Activated T-helper 1 cell treated with anti-CD3 and anti-CD28 coated beads, Interleukin-2, amount 50 U/mL, for 16 hours (primary cell): ENCODE measurements at places on chromosomes 5 and 9.

DNA sequence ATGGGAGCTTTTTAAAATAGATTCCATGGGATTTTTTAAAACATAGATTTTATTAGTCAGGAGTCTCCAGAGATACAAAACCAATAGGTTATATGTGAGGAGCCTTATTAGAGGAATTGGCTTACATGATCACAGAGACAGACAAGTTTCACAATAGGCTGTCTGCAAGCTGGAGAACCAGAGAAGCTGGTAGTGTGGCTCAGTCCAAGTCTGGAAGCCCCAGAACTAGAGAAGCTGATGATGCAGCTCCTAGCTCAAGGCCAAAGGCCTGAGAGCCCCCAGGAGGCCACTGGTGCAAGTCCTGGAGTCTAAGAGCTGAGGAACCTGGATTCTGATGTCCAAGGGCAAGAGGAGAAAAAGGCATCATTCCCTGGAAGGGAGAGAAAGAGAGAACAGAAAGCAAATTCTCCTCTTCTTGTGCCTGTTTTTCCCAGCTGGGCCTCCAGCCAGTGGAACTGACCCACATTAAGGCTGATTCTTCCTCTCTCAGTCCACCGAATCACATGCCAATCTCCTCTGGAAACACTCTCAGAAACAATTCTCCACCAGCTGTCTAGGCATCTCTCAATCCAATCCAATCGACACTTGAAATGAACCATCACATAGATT, 59.3 kb downstream of the AHRR start:
- DNase-seq: no peak

GRCh38 chr5:80437326-80437725, 29.5 kb downstream of the ZFYVE16 start:
- DNase-seq: no peak

DNA sequence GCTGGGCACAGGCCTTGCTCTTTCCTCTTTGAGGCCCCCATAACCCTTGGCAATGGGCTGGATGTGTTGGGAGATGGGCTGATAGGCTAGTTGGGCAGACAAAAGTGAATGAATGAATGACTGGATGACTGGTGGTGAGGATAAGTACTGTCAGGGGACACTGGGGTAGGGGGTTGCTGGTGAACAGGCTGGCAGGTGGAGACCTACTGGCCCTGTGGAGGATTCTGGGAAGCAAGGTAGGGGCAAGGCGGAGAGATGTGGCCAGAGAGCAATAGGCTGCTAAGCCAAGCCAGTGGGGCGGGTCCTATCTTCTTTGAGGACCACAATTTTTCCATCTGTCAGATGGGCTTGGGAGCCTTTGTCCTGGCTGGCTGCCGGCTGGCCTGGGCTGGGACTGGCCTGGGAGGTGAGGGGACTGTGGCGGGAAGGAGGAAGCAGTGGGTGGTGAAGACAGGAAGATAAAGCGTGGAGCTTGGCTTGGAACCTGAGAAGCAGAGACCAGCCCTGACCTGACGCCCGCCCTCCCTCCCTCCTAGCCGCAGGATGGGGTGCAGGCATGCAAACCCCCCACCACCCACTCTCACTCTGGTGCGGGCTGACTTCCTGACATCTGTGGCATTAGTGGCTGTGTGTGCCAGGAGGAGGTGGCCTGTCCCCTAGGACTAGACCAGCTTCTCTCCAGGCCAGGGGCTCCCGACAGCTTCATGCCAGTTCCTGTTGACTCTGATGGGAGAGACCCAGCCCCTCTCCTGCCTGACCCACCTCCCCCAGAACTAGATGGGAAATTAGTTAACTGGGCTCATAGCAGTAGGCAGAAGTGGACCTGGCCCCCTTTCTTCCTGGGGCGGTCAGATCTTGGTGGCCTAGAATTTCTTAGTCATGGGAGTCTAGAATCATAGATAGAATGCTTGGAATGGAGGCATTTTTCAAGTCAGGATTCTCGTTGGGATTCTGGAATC, 9.5 kb downstream of the CXXC5 start:
- no peak for DNase-seq

DNA sequence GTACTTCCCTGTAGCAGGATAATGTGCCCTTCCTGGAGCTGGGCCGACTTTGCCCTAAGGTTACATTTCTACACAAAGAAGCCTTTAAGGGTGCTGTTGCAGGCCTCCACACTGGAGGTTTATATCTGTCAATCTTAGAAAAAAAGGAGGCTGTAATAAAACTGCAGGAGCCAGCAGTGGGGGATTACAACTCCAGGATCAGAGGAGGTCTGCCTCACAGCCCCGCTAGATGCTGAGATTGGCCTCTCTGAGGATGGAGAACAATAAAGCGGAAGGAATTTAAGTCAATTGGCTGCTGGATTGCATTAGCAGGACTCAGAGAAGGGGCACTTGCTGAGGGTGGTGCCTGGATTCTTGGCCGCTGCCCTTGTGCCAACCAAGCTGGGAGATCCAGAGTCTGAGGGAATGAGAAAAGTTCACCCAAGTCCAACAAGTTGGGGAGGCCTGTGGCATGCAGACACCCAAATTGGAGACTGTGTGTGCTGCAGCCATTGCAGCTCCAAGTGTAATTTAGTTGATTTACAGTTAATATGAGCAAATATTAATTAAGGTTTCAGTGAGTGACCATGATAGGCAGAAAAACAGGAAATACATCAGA, 99.0 kb upstream of the SSBP2 start:
- no peak for DNase-seq

- no peak for DNase-seq
Measured at GRCh38 chr5:123035918-123036390, 571 bp downstream of the PPIC start.

DNA sequence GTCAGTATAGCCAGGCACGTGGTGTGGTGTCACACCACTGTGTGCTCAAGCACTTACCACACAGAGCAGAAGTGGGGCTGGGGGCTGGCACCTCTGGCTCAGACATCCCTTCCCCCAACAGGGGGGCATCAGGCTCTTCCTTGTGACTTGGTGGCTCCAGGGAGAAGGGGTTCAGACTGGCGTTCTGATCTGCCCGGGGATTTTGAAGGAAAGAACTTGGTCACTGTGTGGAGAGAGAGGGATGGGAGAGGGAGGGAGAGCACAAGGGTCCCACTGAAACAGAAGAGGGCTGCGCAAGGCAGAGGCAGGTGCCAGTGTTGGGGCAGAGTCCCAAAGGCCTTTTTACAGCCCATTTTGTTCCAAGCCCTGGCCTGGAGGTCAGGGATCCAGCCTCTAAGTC, 109.7 kb upstream of the ALDH1B1 start:
- no peak for DNase-seq
